Lower lobe of right lung (tissue), 2 donors: ENCODE measurements at places on chromosomes 13 and 19. TPM values are rescaled to one million over a fixed set of nuclear protein-coding genes. Genes with fewer than 3 reads are reported as not detected.

SUGP2 gene
- 72.6 TPM for total RNA-seq

MVB12A gene
- 45.3 TPM for total RNA-seq

CNMD gene
- total RNA-seq, result not detected

P2RY11 gene
- 15.6 TPM for total RNA-seq

LILRA2 gene
- 25.3 TPM for total RNA-seq

MAP3K10 gene
- total RNA-seq, result 17.4 TPM

PDE4C gene
- total RNA-seq, result 9.6 TPM
